ENCODE measurements at places on chromosomes 3 and 15.

DNA sequence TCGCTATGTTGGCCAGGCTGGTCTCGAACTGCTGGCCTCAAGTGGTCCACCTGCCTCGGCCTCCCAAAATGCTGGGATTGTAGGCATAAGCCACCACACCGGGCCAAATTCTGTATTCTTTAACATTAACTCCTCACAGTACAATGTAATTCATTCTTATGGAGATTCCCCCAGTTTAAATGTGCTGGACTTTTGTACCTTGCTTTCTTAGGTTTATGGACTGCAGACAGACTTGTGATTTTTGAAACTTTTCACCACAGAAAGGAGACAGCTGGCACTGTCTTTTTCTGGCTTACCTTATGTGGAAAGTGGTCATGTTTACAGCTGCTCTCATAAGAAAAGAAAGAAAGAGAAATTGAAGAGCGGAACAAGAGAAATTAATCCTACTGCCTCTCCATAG lies 103.8 kb downstream of the IQCH start:
- H3K4me1 ChIP-seq = no peaks in the 10 kb centered on the region
- no peak overlapping the region for H3K4me3 ChIP-seq
- DNase-seq = no peak
- no peaks in the 10 kb centered on the region for H3K36me3 ChIP-seq
- H3K27me3 ChIP-seq = no peaks in the 10 kb centered on the region
- no peak overlapping the region for H3K27ac ChIP-seq

DNA sequence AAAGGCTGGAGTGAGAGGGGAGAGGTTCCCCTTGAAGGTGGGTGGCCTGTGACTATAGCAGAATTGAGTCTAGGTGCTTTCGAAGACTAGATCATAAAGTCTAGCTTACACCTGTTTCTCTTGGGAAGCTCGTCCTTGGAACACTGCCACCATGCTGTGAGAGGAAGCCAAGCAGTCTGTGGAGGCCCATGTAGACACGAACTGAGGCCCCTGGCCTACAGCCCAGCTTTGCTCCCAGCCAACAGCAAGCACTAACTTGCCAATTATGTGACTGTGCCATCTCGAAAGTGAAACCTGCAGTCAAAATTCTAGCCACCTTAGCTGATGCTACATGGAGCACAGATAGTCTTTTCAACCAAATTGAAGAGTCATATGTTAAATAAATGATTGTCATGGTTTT lies 190.5 kb upstream of the NECTIN3 start:
- peak; percentile 70 for DNase-seq
- H3K27ac ChIP-seq = no peak overlapping the region
- H3K27me3 ChIP-seq = no peaks in the 10 kb centered on the region
- H3K4me3 ChIP-seq = no peak overlapping the region
- no peaks in the 10 kb centered on the region for H3K4me1 ChIP-seq

GRCh38 chr15:88069561-88069960 lies 187.0 kb downstream of the NTRK3 start:
- H3K4me1 ChIP-seq = no peaks in the 10 kb centered on the region
- H3K27ac ChIP-seq = no peak overlapping the region
- H3K36me3 ChIP-seq = no peaks in the 10 kb centered on the region

DNA sequence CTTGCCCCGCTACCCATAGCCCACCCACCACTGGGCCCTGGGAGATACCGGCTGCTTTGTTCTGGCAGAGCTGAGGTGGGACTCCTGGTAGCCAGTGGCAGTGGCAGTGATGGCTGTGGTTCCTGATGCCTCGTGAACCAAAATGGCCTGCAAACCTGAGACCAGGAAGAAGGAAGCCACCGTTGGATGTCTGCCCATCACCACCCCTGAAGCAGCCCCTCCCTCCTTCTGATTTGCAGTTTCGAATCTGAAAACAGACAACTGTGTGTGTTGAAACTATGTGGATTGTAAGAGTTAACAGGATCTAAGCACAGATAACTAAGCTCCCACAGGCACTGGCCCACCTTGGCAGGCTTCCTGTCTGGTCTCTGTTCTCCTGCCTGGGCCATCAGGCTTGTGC lies 66.6 kb downstream of the NUP210 start:
- H3K4me1 ChIP-seq = peaks cover 2% of the 10 kb centered on the region
- H3K4me3 ChIP-seq = no peak overlapping the region
- H3K27ac ChIP-seq = no peak overlapping the region
- no peaks in the 10 kb centered on the region for H3K27me3 ChIP-seq
- no peaks in the 10 kb centered on the region for H3K36me3 ChIP-seq

GRCh38 chr3:95407709-95408463 lies 1345.0 kb downstream of the NSUN3 start:
- H3K36me3 ChIP-seq = no peaks in the 10 kb centered on the region
- H3K27ac ChIP-seq = no peak overlapping the region
- no peaks in the 10 kb centered on the region for H3K27me3 ChIP-seq
- no peak for DNase-seq
- no peak overlapping the region for H3K4me3 ChIP-seq
